Motor neuron (in vitro differentiated cells): ENCODE measurements at places on chromosomes 5 and 9. TPM values are rescaled to one million over a fixed set of nuclear protein-coding genes. Genes with fewer than 3 reads are reported as not detected.

Gene PHF24
- 0.15 and 0.32 TPM in 2 replicates for total RNA-seq

Gene DAP
- 51.2 and 75.1 TPM in 2 replicates for total RNA-seq

Gene MYOZ3
- 3.2 and 3.9 TPM in 2 replicates for total RNA-seq

Gene FAM221B
- total RNA-seq = 0.20 and 0.27 TPM in 2 replicates

Gene PCDHB15
- total RNA-seq = 3.1 and 4.0 TPM in 2 replicates

Gene DIPK1B
- total RNA-seq = 27.1 and 28.4 TPM in 2 replicates

Gene SH3RF2
- total RNA-seq = 0.42 TPM in 1 of 2 replicates, not detected in the other

Gene PIGO
- 24.3 and 27.0 TPM in 2 replicates for total RNA-seq

Gene AKNA
- total RNA-seq = 2.7 and 3.3 TPM in 2 replicates

Gene SLC6A19
- 0.13 TPM in 1 of 2 replicates, not detected in the other for total RNA-seq

Gene CXCL14
- 0.16 TPM in 1 of 2 replicates, not detected in the other for total RNA-seq

Gene PLEKHG4B
- 7.3 and 7.9 TPM in 2 replicates for total RNA-seq

Gene KIAA1958
- total RNA-seq = 24.4 and 28.9 TPM in 2 replicates

Gene SYNPO
- 0.32 and 0.46 TPM in 2 replicates for total RNA-seq

Gene CD72
- 1.6 and 2.0 TPM in 2 replicates for total RNA-seq

Gene PCDHGA8
- 0.33 and 0.41 TPM in 2 replicates for total RNA-seq

Gene NTNG2
- 3.3 and 3.4 TPM in 2 replicates for total RNA-seq

Gene CMYA5
- total RNA-seq = 0.27 and 1.4 TPM in 2 replicates

Gene TRIM7
- total RNA-seq = 1.4 and 2.3 TPM in 2 replicates

Gene PALM2AKAP2
- 0.36 and 0.37 TPM in 2 replicates for total RNA-seq

Gene STING1
- total RNA-seq = 0.16 and 0.50 TPM in 2 replicates
